ENCODE measurements at places on chromosomes 2 and 18.

DNA sequence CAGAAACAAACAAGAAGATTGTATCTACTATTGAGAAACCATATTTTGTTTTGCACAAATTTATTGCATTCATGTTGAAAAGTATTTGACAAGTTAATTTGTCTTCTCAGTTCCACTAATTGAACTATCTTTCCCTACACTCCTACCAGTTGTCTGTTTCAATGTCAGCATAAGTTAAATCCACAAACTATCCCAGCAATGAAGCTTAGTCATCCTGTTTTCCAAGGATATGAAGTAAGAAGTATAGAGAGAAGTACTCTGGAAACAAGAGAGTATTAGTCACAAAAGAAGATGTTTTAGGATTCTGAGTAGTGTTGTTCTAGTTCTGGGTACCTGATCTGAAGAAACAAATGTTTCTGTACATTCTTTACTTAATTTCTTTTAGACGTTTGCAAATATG lies 261.6 kb upstream of the ZNF804A start:
- no peak overlapping the region for H3K27ac ChIP-seq
- H3K36me3 ChIP-seq = no peaks in the 10 kb centered on the region
- no peaks in the 10 kb centered on the region for H3K27me3 ChIP-seq
- DNase-seq = no peak
- H3K4me3 ChIP-seq = no peak overlapping the region

DNA sequence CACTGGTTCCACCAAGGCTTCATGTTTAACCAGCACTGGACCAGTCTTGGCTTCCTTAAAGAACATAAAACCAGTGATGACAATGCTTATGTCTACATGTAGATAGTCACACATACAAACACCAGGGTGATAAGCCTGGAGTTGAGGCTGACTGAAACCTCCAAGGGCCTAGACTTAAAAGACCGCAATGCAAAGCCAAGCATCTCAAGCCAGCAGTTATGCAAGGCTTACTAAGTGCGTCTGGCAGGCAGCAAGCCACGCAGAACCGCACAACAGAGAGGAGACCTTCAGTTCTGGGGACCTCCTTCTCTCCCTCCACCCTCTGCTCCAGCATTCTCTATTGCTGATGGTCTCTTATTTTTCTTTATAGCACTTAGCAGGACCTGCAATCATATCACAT lies 63.2 kb upstream of the ACAA2 start:
- no peak overlapping the region for H3K4me3 ChIP-seq
- no peaks in the 10 kb centered on the region for H3K4me1 ChIP-seq
- no peak overlapping the region for H3K27ac ChIP-seq
- no peaks in the 10 kb centered on the region for H3K27me3 ChIP-seq

DNA sequence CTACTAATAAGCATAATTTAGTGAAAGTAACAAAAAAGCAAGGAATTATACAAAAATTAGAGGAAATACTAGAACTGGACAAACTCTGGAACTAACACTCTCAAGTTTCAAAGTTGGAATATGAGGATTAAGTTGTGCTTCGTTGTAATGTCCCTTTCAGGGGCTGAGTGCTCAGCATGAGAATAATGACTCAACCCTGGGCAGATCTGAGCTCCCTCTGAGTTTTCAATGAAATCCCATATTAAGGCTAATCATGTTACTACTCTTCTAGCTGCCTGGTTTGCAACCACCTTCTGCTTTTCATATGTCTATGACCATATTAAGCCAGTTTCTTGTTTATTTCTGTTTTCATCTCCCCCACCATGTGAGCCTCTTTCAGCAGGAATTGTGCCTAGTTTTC lies 274.9 kb upstream of the LRRTM4 start:
- DNase-seq = no peak
- no peaks in the 10 kb centered on the region for H3K27me3 ChIP-seq
- H3K36me3 ChIP-seq = no peaks in the 10 kb centered on the region

DNA sequence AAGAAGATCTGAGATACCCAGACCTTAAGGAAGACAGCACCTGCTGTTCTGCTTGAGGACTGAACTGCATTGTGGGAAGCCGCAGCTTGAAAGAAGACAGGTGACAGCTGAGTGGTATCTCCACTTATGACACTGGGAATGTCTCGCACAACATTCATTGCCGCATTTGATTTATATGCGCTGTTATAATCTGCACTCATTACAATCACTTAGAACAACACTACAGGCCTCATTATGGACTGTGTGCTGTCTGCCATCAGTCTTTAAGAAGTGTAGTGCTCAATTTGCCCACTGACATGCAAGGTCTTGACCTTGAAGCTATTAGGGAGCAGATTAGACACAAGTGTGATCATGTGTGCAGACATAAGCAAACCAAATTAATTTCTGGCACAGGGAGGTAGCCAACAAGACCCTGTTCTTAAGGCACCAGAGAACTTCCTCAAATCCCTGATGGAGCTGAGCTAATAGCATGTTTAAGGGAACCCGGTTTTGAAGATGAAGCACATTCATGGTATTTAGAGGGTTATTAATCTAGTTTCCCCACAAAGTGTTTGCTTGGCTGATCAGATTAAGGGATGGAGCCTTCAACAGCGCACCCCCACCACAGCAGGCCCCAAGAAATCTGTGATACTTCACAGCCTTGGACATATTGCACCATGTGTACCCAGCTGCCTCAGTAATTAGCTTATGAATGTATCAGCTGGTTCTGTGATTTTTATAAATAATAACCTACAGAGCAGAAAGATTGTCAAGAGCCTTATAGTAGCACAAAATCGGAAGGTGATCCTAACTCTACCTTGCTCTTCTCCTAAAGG lies 146.8 kb downstream of the SATB2 start:
- no peak overlapping the region for H3K4me3 ChIP-seq
- H3K27ac ChIP-seq = no peak overlapping the region
- no peaks in the 10 kb centered on the region for H3K36me3 ChIP-seq
- no peaks in the 10 kb centered on the region for H3K4me1 ChIP-seq

GRCh38 chr2:19911808-19912509 lies 10.2 kb upstream of the TTC32 start:
- no peak overlapping the region for H3K4me3 ChIP-seq
- H3K27me3 ChIP-seq = no peaks in the 10 kb centered on the region
- no peaks in the 10 kb centered on the region for H3K36me3 ChIP-seq
- H3K4me1 ChIP-seq = no peaks in the 10 kb centered on the region
- no peak overlapping the region for H3K27ac ChIP-seq
- DNase-seq = no peak

GRCh38 chr2:174593041-174593440 lies 4.6 kb downstream of the WIPF1 start:
- no peaks in the 10 kb centered on the region for H3K27me3 ChIP-seq
- no peak overlapping the region for H3K27ac ChIP-seq
- no peak overlapping the region for H3K4me3 ChIP-seq
- DNase-seq = no peak

GRCh38 chr18:54119524-54120019 lies 104.9 kb downstream of the MBD2 start:
- peak; percentile 14 for DNase-seq
- H3K27ac ChIP-seq = no peak overlapping the region
- no peaks in the 10 kb centered on the region for H3K27me3 ChIP-seq
- no peaks in the 10 kb centered on the region for H3K4me1 ChIP-seq
- no peak overlapping the region for H3K4me3 ChIP-seq

All from prostate gland (tissue), 2 donors.